Left forelimb (tissue), 1 donor: ENCODE measurements at places on chromosomes 1 and 21.

DNA sequence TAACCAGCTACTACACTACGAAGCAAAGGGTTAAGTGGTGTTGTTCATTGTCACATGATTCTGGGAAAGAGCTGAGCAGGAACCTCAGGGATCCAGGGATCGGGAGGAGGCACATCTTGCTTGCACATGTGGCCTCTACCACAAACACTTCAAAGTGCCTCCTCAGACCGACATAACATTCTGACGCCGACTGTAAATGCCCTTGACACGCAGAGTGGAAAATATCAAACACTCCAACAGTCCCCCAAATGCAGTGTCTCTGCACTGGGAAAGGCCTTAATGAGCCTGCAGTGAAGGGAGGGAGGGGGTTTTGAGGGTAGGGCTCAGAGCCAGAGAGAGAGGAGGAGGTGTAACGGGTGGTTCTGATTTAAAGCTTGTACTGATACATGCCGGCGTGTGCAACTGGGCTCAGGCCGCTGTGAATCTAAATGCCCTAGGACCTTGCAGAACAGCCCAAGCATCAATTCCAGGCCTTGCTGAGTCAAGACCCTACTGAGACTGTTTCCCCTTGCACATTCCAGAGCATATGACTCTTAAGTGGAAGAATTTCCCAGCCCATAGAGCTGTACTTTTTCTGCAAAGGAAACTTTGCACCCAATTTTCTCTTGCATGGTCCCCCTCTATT, 163.7 kb downstream of the NTMT2 start:
- peak; percentile 70 for DNase-seq

GRCh38 chr1:37755951-37756560, 8.9 kb downstream of the EPHA10 start:
- no peak for DNase-seq

DNA sequence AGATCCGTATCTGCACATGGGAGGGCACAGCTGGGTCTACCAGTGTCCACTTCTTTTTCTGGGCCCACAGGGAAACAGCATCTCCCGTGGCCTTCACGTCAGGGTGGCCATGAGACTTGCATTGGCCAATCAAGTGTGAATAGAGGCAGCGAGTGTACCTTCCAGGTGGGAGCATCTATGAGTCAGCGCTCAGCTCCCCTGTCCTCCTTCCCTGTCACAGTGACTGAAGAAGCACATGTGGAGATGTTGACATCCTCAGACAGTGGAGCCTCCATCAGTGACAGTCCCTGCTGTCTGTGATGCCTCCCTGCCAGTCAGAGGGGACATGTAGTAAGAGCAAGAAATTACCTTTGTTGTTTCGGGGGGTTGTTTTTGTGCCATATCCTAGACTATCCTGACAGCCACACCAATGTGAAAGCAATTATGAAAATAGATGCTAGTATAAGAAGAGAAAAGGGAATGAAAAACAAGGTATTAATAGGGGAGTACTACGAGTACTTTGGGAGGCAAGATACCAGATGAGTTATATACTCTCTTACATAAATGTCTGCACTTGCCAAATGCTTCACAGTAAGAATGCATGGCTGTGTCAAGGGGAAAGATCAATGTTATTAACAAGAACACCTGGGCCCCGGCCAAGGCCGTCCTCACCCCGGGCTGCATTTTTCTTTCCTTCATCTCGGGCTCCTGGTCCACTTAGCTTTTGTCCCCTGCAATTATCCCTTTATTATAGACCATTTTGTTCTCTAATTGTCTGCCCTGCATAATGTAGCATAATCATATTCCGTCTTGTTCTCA, 86.0 kb downstream of the MATN1 start:
- DNase-seq = no peak

DNA sequence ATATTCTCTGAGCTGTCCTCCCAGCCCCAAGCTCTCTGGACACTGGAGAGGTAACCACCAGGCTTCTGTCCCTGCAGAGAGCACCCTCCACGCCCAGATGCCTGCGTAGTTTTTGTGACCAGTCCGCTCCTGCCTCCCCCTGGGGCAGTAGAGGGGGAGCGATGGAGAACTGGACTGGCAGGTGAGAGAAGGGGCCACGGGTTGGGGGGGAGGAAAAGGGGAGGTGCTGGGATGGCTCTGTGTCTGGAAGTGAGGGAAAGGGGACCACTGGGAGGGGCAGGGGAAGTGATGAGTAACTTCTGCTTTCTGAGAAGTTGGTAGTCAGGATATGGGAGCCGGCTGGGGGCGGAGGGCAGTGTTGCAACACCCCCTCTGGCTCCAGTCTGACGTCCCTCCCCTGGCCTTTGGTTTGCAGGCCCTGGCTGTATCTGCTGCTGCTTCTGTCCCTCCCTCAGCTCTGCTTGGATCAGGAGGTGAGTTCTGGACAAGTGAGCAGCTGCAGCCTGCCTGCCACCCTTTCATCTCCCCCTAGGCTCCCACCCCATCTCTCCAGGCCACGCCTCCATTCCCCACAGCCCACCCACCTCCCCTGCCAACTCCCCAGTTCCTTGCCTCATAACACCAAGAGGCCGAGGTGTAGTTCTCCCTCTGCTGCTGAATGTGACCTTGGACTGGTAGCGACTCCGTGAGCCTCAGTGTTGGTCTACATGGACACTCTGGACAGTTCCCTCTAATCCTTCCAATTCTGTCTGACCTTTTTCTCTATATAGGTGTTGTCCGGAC, 3.1 kb downstream of the ADAMTSL4 start:
- peak; percentile 79 for DNase-seq

DNA sequence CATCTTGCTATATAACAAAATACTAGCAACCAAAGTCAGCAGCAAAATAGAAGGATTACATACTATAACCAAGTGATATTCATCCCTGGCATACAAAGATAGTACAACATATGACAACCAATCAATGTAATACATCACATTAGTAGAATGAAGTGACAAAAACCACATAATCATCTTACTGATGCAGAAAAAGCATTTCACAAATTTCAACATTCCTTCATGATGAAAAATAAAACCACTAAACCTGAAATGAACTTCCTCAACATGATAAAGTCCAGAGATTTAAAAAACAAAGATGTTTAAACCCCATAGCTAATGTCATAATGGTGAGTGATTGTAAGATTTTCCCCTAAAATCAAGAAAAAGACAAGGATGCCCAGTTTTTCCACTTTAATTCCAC, 18.6 kb downstream of the RO60 start:
- no peak for DNase-seq

GRCh38 chr1:107434361-107434693, 293.5 kb downstream of the NTNG1 start:
- DNase-seq = no peak

- no peak for DNase-seq
Measured at GRCh38 chr1:6785318-6785727, at the start of gene CAMTA1. CAMTA1 (plus strand) TSS chr1:6785454; CDS start chr1:6785531, 77 bp downstream.

GRCh38 chr1:8875216-8875861, 3.1 kb downstream of the ENO1 start:
- DNase-seq = no peak

- no peak for DNase-seq
Measured at GRCh38 chr1:107058245-107059032, 2.0 kb downstream of the PRMT6 start.

DNA sequence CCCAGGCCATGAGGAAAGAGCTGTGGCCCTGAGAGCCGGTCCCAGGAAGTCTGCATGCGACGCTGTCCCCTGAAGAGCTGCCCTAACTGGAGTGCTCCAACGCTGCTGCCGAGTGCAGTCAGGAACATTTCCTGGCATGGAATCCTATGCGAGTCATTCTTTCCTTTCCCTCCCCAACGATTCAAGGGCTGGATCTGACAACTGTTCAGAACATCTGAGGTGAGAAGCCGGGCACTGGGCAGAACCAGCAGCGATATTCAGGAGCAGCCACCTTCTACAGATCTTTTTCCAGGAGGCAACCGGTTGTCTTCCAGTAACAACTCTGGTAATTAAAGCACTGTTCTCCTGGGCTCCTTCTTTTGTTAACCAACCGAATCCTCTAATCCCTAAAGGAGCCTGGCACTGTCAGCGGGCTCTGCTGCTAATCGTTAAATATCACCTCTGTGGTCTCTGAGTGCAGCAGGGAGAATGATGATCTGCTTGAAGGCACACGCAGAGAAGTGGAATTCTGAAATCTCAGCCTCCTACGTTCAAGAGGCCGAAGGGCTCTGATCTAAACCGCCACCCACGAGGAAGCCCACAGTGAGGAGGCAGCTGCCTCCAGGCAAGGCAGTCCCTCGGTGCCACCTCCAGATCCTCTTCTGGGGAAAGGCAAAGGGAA, 55.8 kb downstream of the SLC45A1 start:
- DNase-seq = no peak

DNA sequence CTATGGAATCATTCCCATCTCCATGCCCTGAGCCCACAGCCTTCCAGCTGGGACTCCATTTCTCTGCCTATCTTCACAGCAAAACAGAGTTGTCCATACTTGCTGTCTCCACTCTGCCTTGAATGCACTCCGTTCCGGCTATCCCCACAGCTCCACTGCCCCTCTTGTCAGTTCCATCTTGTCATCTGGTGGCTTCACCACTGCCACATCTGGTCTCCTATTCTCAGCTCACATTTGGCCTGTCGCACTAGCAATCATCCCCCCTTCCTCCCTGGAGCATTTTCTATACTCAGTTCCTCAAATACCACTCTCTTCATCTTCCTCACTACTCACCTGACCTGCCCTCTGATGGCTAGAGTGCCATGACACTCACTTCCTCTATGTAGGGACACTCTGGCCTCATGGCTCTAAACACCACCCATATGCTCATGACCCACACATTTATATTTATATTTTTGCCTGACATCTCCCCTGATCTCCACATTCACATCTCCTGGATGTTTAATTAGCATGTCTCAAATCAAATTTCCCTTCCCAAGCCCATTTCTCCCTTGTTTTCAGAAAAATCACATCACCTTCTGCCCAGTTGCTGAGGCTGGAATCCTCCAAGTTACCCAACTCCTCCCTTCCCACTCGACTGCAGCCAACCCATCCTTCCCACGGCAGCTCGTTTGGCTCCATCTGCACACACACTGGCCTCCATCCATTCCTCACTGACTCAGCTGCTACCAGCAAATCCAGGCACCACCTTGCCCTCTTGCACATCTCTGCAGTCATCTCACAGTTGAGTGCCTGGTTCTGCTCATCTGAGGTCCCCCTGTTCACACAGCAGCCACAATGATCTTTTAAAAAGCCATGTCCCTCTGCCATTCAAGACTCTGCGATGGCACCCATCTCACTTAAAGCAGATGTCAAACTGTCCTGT, 6.1 kb downstream of the ZNF692 start:
- DNase-seq = no peak

DNA sequence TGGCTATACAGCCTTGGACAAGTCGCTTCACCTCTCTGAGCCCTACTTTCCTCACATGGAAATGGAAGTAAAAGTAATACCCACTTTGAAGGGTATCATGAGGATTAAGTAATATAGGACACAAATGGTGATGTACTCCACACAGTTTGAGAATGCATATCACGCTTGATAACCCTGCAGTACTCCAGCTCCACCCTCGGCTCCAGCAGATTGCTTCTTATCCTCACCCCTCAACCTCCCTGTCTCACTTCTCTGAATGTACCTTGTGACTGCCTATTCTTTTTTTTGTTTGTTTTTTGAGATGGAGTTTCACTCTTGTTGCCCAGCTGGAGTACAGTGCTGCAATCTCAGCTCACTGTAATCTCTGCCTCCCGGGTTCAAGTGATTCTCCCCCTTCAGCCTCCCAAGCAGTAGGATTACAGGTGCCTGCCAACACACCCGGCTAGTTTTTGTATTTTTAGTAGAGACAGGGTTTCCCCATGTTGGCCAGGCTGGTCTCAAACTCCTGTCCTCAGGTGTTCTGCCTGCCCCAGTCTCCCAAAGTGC, 55.5 kb downstream of the LDLRAD2 start:
- DNase-seq = no peak

DNA sequence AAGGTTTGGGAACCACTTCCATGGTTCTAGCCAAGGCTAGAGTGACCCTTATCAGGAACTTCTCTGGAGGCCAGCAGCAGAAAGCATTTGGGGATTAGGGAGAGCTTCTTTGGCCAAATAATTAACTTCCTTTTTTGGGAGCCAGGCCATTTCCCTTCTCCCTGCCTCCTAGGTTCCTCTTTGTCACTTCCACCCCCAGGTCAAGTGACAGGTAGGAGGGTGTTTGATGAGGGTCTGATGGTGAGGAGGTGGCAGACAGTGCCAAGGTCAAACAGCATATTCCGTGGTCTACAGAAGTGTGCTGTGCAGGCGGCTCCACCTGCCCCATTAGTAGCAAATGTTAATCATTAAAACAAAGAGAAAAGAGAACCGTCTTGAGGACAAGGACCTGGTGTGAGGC, 1.9 kb upstream of the KCNA10 start:
- DNase-seq = no peak

GRCh38 chr1:68113966-68114365, 63.5 kb upstream of the DIRAS3 start:
- no peak for DNase-seq

GRCh38 chr1:110857964-110858948, 14.7 kb upstream of the CD53 start:
- no peak for DNase-seq

- DNase-seq = no peak
Measured at GRCh38 chr1:41540886-41541591, 56.6 kb upstream of the EDN2 start.

DNA sequence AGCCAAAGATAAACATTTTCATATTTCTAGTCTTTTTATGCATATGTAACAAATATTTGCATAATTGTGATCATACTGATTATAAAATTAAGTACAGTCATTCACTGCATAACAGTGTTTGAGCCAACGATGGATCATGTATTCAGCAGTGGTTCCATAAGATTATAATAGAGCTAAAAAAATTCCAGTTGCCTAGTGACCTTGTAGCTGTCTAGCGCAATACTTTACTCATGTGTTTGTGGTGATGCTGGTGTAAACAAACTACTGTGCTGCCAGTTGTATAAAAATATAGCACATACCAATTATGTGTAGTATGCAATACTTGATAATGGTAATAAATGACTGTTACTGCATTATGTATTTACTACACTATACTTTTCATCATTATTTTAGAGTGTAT, 2.1 kb upstream of the S100A10 start:
- DNase-seq = no peak

DNA sequence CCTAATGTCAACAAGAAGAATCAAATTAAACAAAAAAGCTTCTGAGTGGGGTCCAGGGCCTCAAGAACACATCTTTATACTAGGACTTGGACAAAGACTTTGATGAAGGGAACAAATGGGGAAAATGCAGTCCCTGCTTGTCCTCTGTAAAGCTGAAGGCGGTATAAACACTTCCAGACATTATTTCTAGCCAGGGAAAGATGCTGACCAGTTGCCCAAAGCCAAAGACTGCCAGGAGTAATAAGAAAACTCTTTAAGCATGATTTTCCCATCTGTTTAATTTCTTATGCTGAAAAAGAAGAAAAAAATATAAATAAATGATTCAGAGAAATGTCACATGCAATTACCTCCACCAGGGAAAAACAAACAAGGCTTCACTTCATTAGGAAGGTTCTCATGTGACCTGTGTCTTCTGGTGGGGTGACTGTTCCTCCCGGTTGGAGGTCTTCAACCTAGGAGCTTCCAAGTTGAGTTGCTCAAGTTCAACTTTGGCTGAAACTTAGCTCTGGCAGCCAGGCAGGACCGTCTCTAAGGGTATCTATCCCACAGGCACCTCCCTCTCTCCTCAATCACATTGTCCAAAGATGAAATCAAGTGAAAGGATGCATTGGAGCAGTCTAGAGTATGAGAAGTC, 65.2 kb upstream of the KCNE2 start:
- DNase-seq = no peak
